Naive thymus-derived CD8-positive, alpha-beta T cell (primary cell): ENCODE measurements at places on chromosomes 6 and 20.

DNA sequence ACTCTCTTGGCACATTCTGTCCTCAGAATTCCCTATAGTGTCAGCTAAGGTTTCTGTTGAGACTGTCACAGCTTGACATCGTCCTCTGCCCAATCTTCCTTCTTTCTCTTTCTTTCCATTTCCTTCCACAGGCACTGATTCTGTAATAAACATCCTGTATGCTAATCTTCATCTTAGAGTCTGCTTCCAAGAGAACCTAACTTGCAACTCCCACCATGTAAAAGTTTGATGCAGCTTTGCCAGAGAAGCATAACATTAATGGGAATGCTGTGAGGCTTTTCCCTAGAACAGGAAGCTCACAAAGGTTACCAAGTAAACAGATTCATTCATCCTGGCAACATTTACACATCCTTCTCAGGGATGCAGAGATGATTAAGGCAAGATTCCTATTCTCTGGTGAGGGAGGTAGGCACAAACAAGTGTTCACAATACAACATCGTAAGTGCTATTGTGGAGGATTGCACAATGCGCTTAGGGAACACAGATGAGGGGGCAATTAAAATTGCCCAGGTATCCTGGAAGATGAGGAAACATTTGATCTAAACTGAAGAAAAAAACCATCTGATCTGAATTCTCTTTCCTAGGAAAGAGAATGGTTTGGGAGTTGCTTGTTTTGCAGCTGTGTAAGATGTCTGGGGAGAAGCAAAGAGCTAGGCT lies 74.7 kb downstream of the GRM1 start:
- DNase-seq = no peak

DNA sequence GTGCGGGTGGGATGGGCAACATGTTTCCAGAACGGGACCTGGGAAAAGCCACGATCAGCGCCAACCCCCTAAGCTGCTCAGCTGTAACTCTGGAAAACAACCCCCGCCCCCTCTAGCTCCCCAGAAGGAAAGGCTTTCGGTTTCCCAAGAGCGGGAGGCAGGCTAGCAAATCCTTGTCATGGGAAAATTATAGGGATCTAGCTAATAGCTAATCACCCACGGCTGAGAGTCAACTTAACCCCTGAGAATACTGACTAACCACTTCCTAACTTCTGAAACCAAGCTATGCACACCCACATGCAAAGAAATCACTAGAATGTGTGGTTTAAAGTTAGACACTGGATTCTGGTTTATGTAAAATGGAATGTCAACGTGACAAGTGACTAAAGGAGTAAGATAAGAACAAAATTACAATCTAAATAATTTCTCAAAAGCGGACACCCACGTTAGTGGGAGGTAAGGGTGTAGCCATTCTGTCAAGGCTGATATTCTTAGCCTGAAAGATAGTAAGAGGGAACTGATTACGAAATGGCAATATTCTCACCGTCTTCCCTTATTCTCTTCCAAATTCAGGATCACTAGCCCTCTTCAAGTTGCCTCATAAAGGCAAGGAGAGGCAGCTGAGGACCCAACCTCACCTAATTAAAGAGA lies 20.1 kb downstream of the JAG1 start:
- no peak for DNase-seq

- no peak for DNase-seq
Measured at GRCh38 chr6:27957516-27957915, 475 bp downstream of the OR2B6 start.

DNA sequence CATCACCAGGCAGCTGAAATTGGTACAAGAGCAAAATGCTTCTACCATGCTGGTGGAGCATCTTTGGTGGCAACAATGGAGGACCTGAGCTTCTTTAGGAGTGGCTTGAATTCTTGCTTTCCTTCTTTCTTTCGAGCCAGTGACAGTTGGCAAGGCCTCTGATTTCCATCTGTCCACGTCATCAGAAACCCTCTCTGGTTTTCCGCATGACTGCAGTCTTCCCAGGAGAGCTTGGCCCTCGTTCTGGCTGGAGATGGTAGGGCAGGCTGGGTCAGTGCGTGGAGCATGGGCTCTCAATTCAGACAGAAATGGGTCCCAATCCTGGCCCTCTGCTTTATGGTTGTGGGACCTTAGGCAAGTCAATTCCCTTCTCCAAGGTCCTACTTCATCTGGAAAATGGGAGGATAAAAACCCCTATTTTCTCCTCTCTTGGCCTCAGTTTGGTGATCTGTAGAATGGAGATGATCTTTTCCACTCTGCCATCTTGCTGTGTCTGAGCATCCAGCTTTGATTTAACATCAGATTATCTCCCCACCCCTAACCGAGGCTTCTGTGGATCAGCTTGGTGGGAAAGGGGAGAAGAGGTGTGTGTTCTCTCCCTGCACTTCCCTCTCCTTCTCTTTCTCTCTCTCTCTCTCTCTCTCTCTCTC lies 3.6 kb upstream of the BPIFB1 start:
- DNase-seq = no peak

DNA sequence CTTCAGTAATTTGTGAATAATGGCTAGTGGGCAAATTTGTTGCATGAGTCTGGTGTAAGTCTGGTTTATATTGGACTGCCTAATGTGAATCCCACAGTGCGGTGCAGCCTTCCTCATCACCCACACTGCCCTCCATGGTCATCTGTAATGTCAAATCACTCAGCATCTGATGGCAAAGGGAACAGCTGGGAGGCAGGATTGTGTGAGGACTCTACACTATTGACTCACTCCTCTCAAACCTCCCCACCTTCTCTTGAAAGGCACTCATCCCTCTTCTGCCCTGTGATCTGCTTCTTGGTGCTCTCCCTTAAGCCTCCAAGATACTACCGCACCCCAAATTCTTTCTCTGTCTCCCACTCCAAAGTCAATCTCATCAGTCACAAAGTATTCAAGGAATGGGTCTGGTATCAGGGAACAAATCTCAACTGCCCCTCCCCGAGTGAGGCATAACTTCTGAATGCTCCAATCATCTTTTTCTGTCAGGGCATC lies 146.0 kb upstream of the BEND6 start:
- DNase-seq = no peak

- no peak for DNase-seq
Measured at GRCh38 chr20:12927489-12927888, 81.3 kb upstream of the SPTLC3 start.

DNA sequence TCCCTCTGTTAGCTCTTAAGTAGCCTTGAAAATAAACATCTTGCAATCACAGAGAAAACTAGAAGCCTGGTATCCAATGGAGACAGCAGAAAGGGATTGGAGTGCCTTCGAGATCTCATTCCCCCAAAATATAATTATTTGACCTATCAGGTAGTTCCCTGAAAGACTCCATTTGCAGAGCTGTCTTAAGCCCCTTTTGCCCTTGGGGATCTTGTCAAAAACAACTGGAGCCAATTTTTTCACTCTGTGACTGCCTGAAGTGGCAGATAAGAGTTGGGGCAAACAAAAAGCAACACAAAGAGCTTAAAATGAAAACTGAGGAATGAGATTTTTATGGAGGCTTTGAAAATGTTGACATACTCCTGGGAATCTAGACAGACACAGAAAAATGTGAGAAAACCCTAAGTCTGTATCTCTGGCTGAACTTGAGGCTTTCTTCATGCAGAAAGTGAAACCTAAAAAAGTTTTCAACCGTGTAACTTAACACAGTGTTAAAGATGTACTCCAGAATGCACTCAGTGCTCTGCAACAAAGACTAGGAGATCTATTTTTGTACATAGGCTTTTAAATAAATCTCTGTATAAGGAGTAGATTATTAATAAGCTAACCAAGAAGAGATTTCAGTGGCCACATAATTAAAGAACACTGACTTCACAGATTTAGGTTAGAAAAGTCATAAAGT lies 971.1 kb upstream of the MAN1A1 start:
- no peak for DNase-seq

- DNase-seq = no peak
Measured at GRCh38 chr6:89508755-89509563, 76.0 kb downstream of the ANKRD6 start.
